ENCODE measurements at places on chromosomes 4 and X.

DNA sequence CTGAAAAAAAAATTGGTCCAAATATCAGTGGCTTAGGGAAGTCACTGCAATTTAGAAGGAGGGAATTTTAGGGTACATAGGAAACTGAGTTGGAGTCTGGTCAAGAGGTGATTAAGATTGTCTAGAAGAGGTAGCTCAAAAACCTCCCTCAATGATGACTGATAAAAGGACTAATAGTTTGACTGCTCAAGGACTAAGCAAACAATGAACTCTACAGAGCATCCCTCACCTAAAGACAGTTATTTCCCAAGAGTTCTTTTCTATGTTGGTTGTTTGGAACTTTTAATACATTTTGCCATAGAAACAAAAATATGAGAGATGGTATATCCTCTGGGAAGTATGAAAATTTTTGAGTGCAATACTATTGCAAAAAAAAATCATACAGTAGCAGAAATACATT is 35.7 kb downstream of the MAOB start:
- DNase-seq: no peak

DNA sequence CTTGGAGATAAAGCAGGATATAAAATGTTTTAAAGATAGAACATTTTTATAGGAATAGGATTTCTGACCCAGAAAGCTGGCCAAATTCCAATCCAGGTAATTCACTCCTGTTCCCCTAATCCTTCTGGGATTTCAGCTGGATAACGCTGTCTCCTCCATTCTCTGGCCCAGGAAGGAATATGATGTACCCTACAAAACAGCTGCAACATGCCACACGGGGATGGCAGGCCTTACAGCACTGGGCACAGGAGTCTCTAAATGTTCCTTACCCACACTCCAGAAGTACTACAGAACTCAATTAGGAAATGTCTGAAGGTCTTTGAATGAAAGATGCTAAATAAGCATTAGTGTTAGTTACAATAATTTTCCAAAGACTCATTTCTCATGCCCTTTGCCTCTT is 15.8 kb downstream of the CAMK2D start:
- DNase-seq: no peak

DNA sequence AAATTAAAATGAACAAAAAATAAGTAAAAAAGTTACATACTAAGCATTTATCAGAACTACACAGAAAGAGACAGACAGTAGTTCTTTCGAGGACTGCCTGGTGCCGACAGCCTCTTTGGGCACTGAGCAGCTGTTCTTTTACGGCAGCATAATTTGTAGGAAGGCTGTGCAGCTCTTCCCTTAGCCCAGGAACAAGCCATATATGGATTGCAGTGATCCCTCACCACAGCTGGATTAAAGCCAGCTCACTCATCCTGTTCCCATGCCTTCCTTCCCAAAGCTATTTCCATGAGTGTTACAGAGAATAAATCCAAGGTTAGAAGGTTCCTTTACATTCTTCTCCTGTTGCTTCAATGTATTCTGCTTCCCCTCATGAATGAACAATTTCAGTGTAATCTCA is 71.7 kb downstream of the DDX60L start:
- DNase-seq: no peak

DNA sequence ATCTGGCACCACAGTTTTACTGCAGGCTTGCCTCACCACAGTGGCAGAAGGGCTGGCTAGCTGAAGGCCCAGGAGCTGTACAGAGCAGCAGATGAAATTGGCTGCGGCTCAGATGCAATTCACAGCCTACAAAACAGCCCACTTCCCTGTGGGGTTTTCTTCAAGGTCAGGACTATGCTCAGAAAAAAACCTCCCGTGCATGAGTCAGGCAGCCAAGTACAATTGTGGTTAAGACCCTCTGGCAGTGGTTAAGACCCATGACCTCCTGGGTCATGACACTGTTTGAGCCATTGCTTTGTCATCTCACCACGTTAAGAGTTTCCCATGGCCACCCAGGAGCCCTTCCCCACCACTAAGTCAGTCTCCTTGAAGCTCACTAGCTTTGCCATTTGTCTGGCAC is 276.3 kb downstream of the HNRNPD start:
- no peak for DNase-seq

DNA sequence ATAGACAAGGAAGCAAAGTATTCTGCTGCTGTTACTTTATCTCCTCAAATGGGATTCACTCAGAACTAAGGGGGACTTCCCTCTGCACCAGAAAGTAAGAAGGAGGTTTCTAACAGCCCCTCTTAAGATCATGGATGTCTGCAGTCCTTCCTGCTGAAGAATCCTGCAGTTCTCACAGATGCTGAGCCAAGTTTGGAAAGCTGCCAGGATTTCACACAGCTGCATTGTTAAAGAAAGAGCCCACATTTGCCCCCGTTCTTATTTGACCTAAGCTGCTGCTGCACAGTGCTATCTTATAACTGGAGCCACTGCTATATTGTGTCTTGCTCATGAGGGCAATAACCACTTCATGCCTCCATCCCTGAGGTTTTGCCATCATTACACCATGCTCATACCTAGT is 81.1 kb downstream of the FAAH2 start:
- no peak for DNase-seq

DNA sequence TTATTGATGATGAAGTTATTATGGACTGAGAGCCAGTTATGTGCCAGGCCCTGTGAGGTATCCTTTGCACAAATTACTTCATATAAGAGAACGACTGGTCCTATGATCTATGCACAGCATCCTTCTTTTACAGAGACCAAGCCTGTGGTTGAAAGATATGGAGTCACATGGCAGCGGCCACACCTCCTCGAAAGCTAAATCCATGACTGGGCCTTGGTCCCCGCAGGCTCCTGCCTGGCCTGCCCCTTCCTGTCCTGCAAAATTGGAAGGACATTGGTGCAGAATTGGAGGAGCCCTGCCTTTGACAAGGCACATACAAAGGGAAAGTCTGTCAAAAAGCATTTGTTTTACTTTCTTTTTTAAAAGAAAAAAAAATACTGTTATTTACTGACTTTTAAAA is 18.3 kb downstream of the SORBS2 start:
- DNase-seq: no peak

- DNase-seq: no peak
These were observed 27.7 kb downstream of the METTL14 start for GRCh38 chr4:118712872-118713271.

DNA sequence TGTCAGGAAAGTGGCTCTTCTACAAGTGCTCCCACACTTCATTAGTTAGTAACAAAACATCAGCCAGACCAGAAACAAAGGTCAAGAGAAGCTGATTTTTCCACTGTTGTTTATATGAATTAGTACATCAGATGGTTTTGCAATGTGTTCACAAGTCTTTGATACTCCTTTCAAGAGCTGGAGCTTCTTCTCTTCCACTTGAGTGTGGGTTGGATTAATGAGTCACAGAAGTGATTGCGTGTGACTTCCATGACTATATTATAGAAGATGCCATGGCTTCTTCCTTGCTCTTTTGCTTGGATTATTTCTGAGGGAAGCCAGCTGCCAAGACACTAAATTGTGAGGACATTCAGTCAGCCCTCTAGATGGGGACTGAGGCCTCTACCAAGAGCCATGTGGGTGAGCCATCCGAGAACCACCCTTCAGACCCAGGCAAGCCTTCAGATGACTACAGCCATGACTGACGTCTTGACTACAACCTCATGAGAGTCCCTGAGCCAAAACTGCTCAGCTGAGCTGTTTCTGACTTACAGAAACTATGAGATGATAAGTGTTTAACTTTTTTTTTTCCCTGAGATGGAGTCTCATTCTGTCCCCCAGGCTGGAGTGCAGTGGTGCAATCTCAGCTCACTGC is 18.1 kb downstream of the SOWAHB start:
- DNase-seq: no peak

DNA sequence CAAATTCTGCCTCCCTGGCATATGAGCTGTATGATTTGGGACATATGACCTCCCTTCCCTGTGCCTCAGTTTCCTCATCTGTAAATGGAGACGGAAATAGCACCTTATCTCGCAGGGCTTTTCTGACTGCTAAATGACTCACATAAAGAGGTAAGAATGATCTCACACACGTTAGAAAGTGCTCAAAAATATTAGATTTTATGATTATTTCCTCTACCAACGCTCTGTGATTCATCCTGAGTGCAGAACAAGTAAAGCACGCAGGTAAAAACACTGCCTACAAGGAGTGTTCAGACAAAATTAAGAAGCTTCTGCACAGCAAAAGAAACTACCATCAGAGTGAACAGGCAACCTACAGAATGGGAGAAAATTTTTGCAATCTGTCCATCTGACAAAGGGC is 21.1 kb downstream of the ACSL1 start:
- DNase-seq: no peak

Data from T-helper 1 cell (primary cell).